ENCODE measurements at places on chromosomes 2 and 18. TPM values are rescaled to one million over a fixed set of nuclear protein-coding genes. Genes with fewer than 3 reads are reported as not detected.
A peak's percentile ranks its signal among the peaks of the same experiment; 100 is the strongest.

CHN1 gene
- total RNA-seq, result 23.7 TPM

IGFBP5 gene
- 1,145 TPM for total RNA-seq

GRCh38 chr2:116692988-116693387 is 1121.5 kb upstream of the DDX18 start:
- H3K4me1 ChIP-seq, result no peaks in the 10 kb centered on the region
- H3K4me3 ChIP-seq, result no peak overlapping the region
- no peaks in the 10 kb centered on the region for H3K36me3 ChIP-seq
- DNase-seq, result no peak

- no peak for DNase-seq
- peaks cover 47% of the 10 kb centered on the region for H3K4me1 ChIP-seq
- H3K27me3 ChIP-seq, result no peaks in the 10 kb centered on the region
- no peak overlapping the region for H3K4me3 ChIP-seq
Observed at GRCh38 chr2:25548601-25549000, 124.8 kb downstream of the DTNB start.

GRCh38 chr2:219245899-219246230 is 586 bp downstream of the STK16 start:
- H3K36me3 ChIP-seq, result no peaks in the 10 kb centered on the region
- H3K27ac ChIP-seq, result peak overlapping the region; percentile 96
- H3K4me3 ChIP-seq, result peak overlapping the region; percentile 85

GRCh38 chr2:100554798-100555407 is 7.9 kb upstream of the PDCL3 start:
- H3K36me3 ChIP-seq, result no peaks in the 10 kb centered on the region
- peaks cover 34% of the 10 kb centered on the region for H3K27me3 ChIP-seq
- DNase-seq, result no peak
- H3K4me3 ChIP-seq, result no peak overlapping the region
- no peaks in the 10 kb centered on the region for H3K4me1 ChIP-seq
